ENCODE measurements at places on chromosomes 1 and 21.

- no peak for DNase-seq
Measured at GRCh38 chr1:217622042-217622441, 8.8 kb downstream of the GPATCH2 start.

GRCh38 chr21:37385179-37385765 lies 18.7 kb downstream of the DYRK1A start:
- no peak for DNase-seq

GRCh38 chr1:1244192-1244811 lies 2.2 kb downstream of the C1QTNF12 start:
- DNase-seq = no peak

DNA sequence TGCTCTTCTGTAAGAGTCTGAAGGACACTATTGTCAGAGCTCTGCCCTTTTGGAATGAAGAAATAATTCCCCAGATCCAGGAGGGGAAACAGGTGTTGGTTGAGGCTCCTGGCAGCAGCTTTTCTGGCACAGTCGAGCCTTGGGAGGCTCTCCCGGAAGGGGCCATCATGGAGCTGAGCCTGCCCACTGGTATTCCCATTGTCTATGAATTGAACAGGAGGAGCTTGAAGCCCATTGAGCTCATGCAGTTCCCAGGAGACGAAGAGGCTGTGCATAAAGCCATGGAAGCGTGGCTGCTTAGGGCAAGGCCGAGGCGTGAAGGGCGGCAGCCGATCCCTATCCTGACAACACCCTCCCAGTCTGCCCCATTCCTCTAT lies 26.6 kb downstream of the UBE4B start:
- DNase-seq = no peak

GRCh38 chr1:35603468-35603867 lies 30.4 kb downstream of the TFAP2E start:
- DNase-seq = no peak

DNA sequence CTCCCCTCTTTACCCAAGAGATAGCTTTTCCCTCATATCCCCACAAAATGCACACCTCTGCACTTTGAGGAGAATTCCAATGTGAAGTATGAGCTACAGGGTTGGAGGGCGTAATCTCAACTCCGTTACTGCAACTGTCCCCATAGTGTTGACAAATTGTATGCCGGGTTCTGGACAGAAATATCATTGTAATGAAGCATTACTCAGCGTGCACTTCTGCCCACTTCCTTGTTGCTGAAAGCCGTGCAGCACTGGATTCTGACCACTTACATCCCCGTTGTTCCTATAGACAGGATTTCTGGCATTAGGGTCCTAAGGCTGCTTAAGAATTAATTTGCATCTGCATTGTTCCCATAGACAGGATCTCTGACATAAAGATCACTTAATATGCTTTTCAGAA lies 205.6 kb downstream of the RHOU start:
- no peak for DNase-seq

GRCh38 chr1:156373546-156373945 lies 4.5 kb downstream of the RHBG start:
- DNase-seq = no peak

DNA sequence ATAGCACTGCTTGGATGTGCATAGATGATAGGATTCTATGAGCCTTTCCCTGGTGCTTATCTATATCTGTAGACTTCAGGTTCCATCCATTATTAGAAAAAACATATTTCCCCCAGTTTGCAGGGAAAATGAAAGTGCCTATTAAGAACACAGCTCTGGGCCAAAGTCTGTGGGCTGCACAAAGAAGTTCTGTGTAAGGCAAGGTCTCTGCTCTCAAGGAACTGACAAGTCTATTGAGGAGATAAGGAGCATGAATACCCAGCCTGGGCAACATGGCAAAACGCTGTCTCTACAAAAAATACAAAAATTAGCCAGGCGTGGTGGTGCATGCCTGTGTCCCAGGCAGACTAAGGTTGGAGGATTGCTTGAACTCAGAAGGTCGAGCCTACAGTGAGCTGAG lies 22.3 kb upstream of the SDE2 start:
- no peak for DNase-seq

DNA sequence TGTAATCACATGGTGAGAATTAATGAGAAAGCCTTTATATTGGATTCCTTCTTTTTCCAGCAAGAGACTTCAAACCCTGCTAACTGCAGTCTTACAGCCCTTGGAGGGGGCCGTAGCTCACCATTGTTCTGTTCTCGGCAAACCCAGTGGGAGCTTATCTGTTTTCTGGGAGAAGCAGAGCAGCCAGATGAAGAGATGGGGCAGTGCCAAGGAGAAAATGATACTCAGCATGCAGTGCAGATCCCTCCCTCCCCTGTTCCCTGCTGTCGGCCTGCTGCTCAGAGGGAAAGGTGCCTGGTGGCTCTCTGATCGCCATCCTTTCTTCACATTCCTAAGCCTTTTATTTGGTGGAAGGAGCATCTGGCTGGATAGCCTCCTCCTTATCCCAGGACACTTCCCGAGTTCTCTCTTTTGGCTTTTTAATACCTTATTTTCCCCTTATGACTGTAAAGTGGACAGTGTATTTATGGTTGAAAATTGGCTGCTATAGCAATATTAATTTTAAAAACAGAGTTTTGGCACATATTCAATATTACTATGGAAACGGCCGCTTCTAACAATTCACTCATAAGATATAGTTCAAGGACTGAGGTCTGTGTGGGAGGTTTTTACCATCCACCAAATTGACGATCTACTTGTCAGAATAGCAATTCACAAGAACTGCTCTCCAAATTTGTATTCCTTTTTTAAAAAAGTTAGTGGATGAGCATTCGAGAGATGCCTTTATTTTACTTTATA lies 203.4 kb downstream of the CRB1 start:
- no peak for DNase-seq
